ENCODE measurements at places on chromosomes 12 and 14.

DNA sequence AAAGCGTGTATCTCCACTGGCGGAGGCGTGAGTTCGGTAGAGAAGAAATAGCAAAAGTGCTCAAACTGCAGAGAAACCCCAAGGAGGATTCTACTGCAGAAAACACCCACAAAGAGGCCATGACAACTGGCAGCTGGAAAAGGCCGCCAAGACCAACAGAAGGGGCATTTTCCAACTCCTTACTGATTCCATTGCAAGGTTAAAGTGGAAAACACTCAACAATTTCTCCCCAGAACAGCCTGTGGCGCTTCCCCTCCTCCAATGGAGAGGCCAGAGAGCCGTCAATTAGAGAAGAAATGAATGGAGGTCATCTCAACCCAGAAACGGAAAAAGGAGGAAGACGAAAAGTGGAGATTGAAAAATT, 618 bp upstream of the ANKRD52 start:
- no peak for DNase-seq

DNA sequence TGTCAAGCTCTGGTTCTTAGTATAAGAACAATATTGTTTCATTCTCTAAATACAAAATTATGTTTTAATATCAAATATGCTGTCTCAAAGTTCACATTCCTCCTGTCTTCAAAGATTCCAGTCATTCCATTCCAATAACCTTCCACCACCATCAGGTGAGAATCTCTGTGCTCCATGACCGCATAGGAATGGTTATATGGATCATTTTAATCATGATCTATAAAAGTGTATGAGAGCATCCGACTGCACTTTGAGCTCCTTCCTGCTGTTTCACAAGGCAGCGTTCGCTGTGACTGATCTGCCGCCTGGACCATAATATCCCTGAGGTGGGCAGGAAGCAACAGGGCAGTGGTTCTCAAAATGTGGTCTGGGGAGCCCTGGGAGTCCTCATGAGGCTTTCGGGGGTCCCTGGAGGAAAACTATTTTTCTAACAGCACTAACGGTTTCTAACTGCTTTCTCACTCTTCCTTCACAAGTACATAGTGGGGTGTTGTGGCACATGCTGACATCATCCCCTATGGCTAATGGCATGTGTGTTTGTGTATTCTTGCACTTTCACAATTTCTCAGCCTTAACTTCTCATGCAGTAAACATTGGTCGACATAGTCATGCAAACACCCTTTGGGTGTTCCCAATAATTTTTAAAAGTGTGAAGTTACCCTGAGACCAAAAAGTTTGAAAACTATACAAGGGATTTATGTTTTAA, 137.4 kb downstream of the ANO2 start:
- no peak for DNase-seq

DNA sequence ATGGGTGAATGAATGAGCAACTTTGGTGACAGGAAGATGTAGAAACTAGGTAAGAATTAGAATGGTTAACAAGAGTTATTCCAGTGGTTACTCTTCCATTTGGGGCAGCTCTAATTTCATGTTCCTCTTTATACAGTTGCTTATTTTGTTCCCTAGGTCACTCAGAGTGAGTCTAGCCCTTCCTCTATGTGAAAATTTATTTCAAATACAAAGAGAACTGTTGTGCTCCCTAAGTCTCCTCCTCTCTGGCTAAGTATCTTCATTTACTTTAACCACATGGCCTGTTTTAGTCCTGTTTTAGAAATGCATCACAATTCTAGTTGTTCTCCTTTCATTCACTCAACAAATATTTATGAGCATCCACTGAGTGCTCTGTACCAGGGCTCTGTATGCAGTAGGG, 51.1 kb upstream of the HIF1A start:
- DNase-seq = no peak

- DNase-seq = no peak
Observed at GRCh38 chr14:61812347-61813095, 50.3 kb downstream of the SNAPC1 start.

- DNase-seq = no peak
Observed at GRCh38 chr12:27555925-27556778, 32.1 kb downstream of the PPFIBP1 start.

- no peak for DNase-seq
Observed at GRCh38 chr14:31926652-31927347, 150.3 kb upstream of the ARHGAP5 start.

Data from T-helper 22 cell (primary cell).